Stimulated activated CD4-positive, alpha-beta T cell treated with anti-CD3 and anti-CD28 coated beads, Interleukin-12 subunit alpha, Interleukin-12 subunit beta, amount 100 ng/mL, for 4 hours (primary cell): ENCODE measurements at places on chromosomes 3 and 15.

DNA sequence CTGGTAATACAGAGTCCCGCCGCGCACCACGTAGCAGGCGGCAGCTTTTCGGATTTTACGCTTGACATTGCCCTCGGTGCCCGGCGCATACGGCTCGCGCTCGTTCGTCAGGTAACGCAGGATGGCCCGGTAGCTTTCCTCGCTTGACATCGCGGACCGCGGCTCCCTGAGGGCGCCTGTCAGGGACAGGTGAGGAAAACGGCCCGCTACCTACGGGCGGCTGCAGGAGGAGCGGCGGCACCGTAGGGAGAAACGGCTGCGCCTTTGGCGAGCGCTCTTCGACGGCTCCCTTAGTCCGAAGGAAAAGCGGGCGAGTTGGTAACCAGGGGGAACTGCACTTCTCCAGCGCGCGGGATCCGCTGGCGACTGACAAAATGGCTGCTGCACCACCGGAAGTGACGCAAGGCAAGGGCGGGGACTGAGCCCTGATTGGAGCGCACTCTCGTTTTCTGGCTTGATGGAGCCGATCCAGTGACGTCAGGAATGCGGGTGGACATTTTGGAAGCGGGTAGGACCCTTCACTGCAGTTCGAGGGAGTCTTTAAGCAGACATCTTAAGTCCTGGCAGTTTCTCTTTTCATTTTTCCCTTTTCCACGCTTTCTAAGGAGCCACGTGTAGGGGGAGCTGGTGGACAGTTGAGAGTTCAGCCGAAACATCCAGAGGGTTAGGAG lies at the start of gene ZBTB11:
ZBTB11 (minus strand) TSS at position 368 of the 671 bp plus-strand sequence; CDS start at position 150, 218 bp downstream.
- peak; percentile 99 for DNase-seq

DNA sequence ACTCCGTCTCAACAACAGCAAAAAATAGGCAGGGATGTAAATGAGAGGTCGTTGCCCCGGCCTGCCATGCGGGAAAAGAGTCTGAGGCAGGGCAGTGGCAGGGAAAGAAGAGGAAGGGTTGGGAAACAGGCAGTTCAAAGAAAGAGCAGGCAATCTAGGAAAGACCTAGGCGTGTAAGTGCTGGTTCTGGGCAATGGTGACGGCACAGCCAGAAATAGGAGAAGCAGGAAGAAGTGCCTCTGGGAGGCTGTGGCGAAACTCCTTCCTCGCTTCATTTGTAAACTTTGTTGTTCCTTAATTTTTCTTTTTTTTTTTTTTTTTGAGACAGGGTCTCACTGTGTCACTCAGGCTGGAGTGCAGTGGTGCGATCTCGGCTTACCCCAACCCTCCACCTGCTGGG lies 4.3 kb downstream of the SLC51A start:
- no peak for DNase-seq

DNA sequence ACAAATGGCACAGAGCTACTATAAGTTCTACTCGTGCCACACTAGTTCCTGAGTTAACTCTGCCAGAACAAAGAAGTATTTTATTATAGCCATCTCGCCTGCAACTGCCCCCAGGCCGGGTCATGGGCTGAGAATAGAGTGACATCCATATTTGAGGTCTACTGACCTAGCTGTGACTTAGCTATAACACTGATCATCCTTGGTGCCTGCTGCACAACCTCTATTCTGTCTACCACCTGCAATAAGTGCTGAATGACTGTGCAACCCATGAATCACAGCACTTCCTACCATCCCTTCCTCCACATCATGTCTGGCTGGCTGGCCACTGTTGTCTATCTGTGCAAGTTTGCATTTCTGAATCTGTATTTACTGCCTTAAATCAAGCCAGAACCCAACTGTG lies 506.5 kb upstream of the TBL1XR1 start:
- no peak for DNase-seq

GRCh38 chr3:182364323-182364722 lies 429.0 kb upstream of the ATP11B start:
- DNase-seq = no peak

DNA sequence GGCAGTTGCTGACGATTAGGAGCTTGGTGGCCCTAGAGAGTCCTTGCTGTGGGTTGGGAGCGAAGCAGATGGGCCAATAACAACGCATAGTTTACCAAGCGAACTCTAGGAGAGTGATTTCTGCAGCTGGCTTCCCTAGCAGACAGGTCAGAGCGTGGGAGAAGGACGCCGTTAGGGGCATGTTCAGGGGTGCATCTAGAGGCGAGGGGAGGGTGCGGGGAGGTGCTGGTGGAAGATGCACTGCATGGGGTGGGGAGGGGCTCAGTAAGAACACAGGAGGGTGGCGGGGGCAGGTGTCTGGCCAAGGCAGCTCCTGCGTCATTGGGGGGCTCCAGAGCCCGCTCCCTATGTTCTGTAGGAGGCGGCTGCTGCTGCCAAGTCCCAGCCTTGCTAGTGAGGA lies 8.9 kb downstream of the APBA2 start:
- DNase-seq = no peak

DNA sequence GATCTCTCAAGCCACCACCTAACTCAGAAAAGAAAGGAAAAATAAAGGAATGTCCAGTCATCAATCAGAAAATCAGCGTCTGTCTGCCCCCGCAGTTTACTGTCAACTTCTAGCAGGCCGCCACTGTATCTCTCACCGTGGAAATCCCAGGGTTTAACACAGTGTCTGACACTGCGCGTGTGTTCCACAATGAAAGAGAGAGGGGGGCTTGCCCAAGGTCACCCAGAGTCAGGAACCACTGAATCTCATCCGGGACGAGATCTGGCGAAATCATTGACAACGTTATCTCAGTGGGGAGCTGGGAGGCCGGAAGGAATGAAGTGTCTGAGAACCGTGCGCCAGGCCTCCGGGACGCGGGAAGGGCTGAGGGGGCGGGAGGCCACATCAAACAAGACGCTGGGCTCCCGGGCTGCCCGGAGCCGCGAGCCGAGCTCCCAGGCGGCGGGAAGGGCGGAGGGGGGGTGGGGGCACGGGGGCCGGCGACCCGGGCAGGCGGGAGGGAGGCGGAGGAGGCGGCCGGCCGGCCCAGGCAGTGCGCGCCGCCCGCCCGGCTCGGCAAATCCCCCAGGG lies 2.2 kb upstream of the HES1 start:
- DNase-seq = peak; percentile 29

GRCh38 chr15:79433276-79433990 lies 1.3 kb downstream of the MINAR1 start:
- no peak for DNase-seq

- DNase-seq = no peak
Observed at GRCh38 chr3:193552923-193553322, 1.8 kb downstream of the ATP13A4 start.

GRCh38 chr15:33565094-33565493 lies 254.3 kb downstream of the RYR3 start:
- no peak for DNase-seq

DNA sequence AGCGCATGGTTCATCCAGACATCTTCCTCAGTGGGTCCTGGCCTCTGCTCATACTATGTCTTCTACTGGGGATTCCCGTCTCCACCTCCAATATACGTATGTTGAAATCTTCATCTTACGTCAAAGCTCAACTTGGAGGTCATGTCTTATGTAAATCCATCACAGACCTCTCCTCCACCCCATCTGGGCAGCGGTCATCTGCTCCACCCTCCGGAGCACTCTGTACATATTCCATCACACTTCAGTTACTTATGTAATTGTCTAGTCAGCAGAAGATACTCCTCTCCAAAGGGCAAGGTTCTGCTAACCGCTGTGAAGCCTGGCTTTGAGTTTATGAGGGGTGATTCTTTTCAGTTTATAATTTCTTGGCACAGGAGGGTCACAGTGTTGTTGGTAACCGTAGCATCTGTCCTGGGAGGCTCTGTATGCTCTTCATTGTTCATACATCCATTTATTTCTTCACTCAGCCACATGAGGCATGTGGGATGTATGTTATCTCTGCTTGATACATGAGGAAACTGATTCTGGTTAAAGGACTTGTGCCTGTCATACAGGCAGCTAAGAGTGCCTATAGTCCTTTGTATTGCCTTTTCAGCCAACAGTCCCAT lies 22.1 kb downstream of the MAP2K1 start:
- DNase-seq = no peak

DNA sequence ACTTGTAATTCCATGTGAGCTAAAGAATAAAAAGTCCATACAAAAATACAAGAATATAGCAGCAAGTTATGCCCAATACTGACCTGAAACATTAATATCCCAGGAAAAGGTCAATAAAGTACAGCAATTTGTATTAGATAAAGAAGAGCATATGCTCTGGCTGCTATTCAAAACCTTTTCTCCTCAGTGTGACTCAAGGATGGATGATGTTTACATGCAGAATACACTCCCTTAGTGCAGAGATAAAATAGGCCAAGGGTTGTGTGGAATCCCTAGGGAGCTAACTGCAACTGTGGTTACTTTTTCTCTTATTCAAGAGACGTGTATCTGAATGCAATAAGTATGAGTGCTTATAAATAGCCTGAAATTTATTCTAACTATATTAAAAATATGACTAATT lies 78.7 kb downstream of the SLC9A9 start:
- DNase-seq = no peak

DNA sequence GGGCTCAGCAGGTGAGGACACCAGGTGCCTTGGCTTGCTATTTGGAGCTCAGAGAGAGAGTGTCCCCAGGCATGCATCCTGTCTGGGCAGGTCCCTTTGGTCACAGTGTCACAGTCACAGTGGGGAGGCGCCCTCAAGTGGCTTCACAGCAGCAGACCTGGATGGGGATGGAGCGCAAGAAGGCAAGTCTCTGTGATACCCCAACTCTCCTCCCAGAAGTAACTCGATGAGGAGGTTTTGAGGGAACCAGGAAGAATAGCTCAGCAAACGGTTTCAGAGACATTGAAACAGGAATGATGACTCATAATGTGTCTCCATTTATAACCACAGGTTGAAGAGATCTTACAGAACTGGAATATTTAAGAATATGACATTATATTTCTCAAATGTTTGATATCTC lies 66.5 kb upstream of the SH3GL3 start:
- DNase-seq = peak; percentile 4

DNA sequence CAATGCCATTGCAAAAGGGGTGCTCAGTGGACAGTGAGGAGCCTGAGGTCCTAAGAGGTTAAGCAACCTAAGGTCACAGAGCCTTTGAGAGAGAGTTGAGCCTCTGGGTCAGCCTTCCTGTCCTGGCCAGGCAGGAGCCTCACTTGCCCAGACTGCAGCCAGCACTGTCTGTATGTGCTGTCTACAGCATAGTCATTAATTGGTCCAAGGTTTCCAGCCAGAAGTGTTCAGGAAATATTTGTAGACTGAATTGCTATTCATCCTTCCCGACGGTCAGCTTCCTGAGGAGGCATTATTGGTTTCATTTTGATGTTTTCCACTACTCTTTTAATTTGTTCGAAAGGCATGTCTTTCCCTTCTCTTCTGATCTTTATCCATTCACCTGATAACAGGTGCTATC lies 8.1 kb downstream of the SEC13 start:
- no peak for DNase-seq

GRCh38 chr3:45683417-45684326 lies 5.5 kb upstream of the SACM1L start:
- no peak for DNase-seq

DNA sequence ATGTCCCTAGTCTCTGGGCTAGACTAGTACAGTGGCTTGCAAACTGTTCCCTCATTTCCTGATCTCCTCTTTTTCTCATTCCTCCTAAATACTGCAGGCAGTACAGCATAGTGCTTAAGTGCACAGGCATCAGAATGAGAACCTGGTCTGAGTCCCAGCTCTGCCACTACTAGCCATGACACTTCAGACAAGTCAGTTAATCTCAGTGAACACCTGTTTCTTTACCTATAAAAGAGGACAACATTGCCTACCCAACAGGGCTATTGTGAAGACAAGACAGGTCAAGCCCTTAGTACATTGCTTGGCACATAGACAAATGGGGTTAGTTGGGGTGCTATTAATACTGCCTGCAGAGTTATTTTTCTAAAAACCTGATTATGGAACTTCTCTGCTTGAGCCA lies 113.3 kb downstream of the RYR3 start:
- DNase-seq = no peak

- DNase-seq = no peak
Observed at GRCh38 chr3:59876533-59877062, 826.8 kb upstream of the CFAP20DC start.

- DNase-seq = no peak
Observed at GRCh38 chr3:123449997-123450604, 1.2 kb upstream of the ADCY5 start.

- DNase-seq = no peak
Observed at GRCh38 chr3:123285479-123285878, 83.7 kb downstream of the SEC22A start.

DNA sequence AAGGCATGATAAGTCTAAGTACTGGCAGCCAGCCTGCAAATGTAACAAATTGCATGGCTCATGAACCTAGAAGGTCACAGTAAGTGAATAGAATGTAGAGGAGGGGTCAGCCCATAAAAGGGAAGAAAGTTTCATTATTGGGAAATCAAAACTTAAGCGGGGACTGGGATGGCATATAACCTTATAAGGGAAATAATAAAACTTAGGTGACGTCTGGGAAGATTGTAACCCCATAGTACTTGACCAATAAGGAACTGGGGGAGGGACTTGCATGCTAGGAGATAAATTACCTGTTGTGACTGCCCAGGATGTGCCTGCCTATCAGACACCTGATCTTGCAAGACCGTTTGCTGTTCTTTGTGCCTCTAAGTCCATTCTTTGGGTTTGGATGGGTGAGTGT lies 28.1 kb upstream of the MCTP2 start:
- no peak for DNase-seq

DNA sequence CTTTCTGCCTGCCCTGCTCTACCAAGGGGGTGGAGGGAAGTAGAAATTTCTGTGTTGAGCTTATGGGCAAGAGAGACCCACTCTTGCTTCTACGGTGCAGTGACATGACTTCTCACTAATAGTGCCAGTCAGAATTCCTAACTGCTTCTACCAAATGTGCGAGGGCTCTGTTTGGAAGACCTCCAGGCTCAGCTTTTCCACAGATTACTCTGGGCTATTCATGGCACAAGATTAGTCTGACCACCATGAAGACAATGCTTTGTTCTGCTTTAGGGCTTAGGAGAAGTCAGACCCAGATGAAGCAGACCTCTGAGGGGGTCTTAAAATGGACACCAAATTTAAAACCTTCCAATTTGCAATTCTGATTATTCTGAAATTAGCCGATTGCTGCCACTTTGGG lies 195.9 kb upstream of the TBC1D5 start:
- DNase-seq = no peak

DNA sequence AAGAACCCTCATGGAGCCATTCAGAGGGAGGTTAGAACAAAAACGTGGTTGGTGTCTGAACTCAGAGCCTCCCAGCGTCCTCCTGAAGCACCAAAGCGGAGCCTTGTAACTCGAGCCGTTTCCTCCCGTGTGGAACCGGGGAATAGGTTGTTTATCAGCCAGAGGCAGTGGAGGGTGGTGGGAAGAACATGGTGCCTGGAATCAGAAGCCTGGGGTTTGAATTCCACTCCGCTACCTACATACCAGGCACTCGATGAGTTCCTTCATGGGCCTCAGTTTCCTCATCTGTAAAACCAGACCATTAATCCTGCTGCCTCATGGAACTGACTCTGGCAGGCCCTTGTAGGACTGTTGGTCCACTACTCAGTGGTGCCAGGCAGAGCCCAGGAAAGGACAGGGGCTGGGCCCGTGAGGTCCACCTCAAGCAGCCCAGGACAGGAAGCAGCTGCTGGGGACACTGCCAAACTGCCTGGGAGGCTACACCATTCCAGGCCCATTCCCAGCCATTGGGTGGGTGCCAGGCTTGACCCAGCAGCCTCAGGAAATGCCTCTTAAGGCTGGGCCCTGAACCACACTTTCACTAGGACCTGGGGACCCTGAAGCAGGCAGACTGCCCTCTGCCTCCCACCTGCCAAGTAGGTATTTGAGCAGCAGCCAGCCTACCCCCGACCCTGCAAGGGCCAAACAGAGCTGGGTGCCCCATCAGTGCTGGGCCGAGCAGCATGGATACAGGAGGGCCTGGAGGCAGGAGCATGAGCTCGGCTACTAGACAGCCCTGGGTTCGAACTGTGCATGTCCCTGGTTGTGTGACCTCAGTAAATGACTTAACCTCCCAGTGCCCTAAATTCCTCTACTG lies 33.4 kb downstream of the PRKCD start:
- no peak for DNase-seq
